ENCODE measurements at places on chromosomes 1 and 21.

DNA sequence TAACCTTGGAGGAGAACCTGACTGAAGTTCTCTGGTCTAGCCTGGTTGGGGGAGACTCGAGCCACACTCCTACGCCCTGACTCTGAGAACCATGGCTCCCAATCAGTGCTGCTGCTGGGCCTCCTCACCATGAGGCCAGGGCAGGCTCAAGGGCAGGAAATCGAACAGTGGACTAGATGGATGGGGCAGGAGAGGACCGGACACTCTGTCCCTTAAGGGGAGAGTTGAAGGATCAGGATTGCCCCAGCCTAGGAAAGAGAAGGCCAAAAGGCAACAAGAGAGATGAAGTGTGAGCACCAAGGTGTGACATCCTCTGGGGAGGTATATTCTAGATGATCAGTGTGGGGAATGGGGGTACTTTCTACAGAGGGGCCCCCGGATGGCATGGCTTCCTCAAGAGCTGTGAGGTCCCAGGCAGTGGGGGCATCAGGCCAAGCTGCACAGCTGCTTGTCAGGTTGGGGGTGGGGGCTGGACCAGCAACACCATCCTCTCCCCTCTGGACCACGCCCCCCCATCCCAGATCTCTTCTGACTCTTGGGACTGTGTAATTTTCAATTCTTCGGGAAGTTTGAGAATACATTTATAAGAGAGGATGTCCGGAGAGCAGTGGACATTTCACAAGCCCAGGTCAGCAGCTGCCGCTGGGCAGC lies 34.0 kb downstream of the MX1 start:
- DNase-seq: no peak

DNA sequence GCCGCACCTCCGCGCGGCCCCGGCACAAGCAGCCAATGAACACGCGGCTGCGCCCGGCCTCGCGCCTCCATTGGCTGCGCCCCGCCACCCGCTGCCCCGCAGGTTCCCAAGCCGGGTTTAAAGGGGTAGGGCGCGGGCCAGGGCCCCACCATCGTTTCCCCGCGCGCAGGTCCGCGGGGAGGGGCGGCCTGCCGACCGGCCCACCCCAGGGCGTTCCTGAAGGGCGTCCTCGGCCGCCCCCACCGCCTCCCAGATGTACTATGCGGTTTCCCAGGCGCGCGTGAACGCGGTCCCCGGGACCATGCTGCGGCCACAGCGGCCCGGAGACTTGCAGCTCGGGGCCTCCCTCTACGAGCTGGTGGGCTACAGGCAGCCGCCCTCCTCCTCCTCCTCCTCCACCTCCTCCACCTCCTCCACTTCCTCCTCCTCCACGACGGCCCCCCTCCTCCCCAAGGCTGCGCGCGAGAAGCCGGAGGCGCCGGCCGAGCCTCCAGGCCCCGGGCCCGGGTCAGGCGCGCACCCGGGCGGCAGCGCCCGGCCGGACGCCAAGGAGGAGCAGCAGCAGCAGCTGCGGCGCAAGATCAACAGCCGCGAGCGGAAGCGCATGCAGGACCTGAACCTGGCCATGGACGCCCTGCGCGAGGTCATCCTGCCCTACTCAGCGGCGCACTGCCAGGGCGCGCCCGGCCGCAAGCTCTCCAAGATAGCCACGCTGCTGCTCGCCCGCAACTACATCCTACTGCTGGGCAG lies at the start of gene OLIG1:
TSS of gene OLIG1 (plus strand) at position 148 of the 750 bp plus-strand sequence. CDS start at position 254, 106 bp downstream.
- no peak for DNase-seq

DNA sequence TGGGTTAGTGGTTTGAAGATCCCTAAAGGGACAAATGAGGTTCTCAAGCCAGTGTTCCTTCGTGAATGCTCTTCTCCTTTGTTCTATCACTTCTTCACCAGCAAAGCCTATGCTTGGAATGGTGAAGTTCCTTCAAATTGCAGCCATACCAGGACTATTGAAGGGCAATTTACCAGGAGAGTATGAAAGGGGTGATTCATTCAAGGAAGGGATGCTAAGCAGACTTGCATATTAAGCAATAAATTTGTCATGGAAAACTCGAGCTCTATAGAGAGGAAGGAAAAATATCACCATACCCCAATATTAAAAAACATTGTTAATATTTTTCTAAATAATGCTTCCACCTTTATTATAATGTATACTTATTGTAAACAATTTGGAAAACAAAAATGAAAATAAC lies 9.3 kb upstream of the TSNAX start:
- no peak for DNase-seq

DNA sequence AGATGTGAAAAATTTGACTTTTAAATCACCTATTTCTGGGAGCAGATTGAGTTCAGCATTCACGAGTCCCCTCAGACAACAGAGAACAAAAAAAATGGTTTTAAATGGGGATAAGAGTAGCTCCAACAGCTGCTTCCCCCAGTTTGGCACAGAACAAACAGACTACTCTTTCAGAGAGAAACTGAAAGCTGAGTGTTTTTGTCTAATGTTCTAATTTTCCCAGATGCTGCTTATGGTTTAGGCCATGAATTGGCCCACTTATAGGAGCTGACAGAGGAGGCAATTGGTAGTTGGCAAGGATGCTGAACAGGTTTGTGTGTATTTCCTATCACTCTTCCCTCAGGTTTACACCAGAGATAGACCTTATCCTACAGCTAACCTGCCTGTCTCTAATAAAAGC lies 1637.4 kb upstream of the PRMT6 start:
- DNase-seq: no peak

DNA sequence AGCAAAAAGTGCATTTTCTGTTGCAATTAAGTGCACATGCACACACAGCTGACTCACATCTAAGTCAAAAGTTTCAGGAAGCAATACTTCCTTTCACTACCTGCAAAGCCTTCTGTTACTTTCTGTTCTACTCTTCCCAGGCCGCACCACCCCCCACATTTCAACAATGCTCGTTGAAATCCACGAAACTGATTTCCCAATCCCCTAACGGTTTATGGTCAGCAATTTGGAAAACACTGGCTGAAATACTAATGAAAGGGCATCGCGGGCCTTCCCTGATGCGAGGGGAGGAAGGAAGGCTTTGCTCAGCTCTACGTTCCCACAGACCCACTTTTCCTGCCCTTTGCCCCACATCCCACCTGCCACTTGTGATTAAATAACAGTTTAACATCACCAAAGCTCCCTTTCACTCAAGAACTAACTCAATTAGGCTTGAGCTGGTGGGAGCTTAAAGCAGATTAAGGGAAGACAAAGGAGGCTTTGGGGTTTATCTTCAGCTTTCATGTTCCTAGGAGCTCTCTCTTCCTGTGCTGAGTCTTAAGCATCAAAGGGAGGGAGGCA lies 243.2 kb upstream of the RAB4A start:
- DNase-seq: no peak
